ENCODE measurements at places on chromosomes 4 and X. TPM values are rescaled to one million over a fixed set of nuclear protein-coding genes. Genes with fewer than 3 reads are reported as not detected.

Gene SLC26A1
- total RNA-seq, result 0.35 TPM

Gene TEC
- 4.5 TPM for total RNA-seq

Gene SLC39A8
- total RNA-seq, result 295 TPM

Gene TCEAL7
- 3.5 TPM for total RNA-seq

DNA sequence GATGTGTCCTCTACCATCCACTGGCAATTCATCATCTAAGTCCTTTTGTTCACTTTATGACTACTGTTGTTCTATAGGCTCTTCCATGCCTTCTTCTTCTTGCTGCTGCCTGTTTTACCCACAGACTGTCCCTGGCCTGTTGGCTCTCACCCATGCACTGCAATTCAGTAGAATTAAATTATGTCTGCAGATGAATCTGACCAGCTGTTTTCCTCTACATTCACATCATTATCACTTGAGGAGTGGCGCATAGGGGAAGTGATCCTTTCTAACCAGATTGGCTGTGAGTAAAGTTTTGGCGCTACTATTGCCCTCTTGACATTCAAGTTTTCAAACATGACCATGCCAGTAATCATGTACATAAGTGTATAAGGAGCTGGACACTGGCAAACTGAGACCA lies 91.7 kb downstream of the FRMPD4 start:
- DNase-seq, result no peak
